ENCODE measurements at places on chromosomes 2 and 18.
A peak's percentile ranks its signal among the peaks of the same experiment; 100 is the strongest.

- peak; percentile 88 for DNase-seq
Measured at GRCh38 chr2:180314086-180314485, 307.0 kb upstream of the CWC22 start.

DNA sequence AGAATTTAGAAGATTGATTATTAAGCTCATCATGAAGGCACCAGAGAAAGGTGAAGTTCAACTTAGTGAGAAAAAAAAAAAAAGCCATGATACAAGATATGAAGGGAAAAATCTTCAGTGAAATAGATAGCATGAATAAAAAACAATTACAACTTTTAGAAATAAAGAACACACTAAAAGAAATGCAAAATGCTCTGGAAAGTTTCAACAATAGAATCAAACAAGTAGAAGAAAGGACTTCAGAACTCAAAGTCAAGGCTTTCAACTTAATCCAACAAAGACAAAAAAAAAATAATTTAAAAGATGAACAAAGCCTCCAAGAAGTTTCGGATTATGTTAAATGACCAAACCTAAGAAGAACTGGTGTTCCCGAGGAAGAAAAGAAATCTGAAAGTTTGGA is 105.5 kb downstream of the GRB14 start:
- no peak for DNase-seq

DNA sequence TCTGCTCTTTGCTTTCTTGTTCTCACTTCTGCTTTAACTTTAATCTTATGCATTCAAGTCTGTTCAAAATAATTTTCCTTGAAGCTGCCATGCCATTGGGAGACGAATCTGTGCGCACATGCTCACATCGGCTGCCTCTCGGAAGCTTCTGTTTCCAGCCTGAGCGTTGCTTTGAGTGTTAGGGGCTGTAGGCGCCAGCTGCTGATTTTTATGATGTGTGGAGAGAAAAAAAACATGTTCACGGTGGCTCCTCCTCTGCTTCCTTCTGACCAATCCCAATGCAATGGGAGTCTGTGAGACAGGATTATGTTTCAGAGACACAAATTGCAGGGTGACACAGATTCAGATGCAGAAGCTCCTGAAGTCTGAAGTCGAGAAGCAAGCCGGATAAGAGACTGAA is at the start of gene MC4R:
TSS of gene MC4R (minus strand) at position 180 of the 400 bp plus-strand sequence. CDS start 426 bp downstream, outside the sequence.
- DNase-seq, result no peak

DNA sequence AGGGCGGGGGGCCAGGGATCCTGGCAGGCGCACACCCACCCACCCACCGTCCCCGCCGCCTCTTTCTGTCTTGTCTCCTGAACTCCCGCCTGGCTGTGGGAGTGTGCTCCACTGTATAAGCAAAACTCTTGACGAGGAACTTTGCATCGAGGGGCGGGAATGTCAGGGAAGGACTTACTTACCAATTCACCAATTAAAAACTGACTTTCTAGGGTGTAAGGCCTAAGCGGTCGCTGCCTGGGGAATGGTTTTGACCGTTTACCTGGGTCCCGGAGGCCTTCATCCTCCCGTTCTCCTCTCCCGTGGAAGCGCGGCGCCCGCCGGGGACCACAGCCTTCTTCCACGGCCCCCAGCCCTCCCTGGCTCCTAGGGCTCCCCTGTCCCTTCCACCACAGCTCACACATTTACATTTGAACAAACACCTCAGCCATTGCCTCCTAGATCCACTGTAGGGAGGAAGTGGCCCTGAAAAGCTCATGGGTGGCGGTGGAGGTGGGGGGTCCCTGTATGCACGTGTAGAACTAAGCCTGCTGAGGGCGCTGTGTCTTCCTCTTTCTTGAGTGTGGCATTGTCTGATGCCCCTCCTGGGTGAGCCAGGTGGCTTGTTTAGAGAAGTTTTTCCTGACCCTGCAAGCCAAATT is 8.9 kb downstream of the ASIC4 start:
- no peak for DNase-seq

DNA sequence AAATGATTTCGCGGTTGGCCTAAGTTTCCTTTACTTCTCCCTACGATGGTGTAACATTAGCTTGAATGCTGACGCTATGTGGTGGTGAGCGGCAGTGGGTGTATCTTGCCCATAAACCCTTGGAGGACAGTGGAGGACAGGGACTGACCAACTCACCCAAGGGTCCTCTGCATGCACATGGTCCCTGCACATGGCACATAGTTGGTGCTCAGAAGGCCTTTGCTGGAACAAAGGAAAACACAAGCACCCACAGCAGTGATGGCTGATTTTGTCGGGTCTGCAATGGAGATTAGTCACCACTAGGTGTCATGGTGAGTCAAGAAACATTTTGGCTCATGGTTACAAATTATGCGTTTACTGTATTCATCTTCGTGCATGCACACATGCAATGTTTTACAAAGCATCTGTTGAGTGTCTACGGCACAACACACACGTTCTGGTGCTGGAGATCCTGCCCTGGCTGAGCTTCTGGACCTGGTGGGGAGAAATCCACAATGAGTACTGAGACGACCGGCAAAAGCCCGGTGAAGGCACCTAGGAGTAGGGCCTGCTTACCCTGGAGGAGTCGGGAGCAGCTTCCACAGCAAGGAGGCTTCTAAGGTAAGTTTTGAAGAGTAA is 44.0 kb downstream of the PDCL3 start:
- DNase-seq, result no peak

DNA sequence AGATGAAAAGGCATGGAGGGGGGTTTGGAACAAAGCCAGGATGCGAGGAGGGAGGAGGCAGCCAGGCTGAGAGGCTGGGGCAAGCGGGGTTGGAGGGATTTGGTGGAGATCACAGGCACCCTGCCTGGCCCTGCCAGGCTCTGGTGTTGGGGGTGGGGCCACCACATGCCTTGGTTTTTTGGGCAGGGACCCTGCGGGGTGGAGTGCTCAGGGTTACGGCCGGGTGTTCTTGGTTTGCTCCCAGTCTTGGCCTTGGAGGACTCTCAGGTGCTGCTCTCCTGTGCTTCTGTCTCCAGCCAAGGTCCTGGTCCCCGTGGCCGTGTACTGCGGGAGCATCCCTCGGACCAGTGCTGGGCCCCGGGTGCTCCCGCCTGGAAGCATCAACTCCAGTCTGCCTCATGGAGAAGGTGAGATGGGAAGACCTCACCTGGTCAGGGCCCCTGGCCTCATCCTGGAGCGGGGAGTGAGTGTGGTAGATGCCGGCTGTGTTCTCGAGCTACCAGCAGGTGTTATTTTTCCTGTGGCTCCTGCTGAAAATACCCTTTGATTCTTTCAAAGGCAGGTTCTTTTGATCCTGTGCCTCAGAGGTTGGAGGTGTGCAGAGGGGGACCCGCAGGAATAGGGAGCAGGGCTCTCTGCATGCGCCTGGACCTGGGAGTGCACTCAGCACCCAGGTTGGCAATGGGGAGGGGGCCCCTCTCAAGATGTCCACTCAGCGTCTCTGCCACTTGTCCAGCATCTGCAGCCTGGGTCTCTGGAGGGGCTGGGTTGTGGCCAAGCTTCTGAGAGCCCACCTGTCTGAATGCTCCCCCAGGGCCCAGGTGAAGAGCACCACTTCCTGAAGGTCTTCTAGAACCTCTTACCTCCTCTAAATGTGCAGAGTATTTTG is 17.0 kb downstream of the TOGARAM2 start:
- no peak for DNase-seq

GRCh38 chr2:85183076-85183475 is 49.9 kb downstream of the TCF7L1 start:
- DNase-seq, result no peak

GRCh38 chr2:207683879-207684627 is 27.4 kb upstream of the CCNYL1 start:
- peak; percentile 25 for DNase-seq

- DNase-seq, result no peak
Measured at GRCh38 chr2:160510617-160511016, 17.0 kb upstream of the RBMS1 start.

GRCh38 chr2:17538022-17538843 is 2.3 kb upstream of the VSNL1 start:
- DNase-seq, result no peak

- no peak for DNase-seq
Measured at GRCh38 chr2:12175323-12175722, 428.9 kb downstream of the LPIN1 start.

GRCh38 chr2:104889960-104890684 is 36.2 kb downstream of the POU3F3 start:
- DNase-seq, result no peak

DNA sequence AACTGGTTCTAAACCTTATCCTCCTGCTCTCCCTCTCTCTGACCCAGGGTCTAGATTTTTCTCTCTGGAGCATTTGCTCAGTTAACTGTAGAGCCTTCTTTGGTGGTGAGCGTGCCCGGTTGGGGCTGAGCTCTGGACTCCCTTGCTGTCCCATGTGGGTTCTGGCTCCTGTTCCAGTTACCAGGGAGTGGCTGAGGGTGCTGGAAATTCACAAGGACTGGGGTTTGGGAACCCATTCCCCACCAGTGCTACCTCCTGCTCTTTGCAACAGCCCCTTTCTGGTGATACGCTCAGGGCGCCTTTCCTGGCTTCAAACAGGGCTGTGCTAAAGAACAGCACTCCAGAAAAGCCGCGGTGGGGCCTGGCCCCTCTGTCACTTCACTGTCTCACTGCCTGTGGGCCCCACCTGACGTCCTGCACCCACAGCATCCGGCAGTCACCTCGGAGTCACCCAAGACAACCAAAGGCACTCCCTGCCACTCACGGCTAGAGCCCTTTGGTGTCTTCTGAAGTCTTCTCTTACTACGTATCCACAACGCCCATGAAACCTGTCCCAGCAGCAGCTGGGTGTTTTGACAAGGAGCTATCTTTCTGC is 41.3 kb downstream of the CAPN13 start:
- DNase-seq, result no peak

GRCh38 chr18:48862678-48863270 is 88.0 kb downstream of the SMAD7 start:
- DNase-seq, result no peak

DNA sequence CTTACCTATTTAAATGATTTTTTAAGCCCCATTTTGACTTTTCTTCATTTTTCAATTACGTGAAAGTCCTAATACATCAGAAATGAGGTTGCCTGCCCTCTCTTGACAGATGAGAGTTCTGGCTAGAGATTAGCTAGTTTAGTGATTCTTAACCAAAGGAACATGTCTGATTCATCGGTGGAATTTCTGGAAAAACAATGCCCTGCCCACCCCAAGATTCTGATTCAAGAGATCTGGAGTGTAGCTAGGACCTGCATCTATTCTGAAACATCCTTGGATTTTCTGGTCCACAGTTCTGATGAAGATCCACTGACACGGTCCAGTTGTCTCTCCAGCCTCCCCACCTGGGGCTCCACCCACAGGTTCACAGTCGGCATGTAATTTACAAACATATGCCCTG is 111.2 kb downstream of the KLF7 start:
- DNase-seq, result no peak

GRCh38 chr2:25833566-25833965 is 44.7 kb downstream of the ASXL2 start:
- no peak for DNase-seq

DNA sequence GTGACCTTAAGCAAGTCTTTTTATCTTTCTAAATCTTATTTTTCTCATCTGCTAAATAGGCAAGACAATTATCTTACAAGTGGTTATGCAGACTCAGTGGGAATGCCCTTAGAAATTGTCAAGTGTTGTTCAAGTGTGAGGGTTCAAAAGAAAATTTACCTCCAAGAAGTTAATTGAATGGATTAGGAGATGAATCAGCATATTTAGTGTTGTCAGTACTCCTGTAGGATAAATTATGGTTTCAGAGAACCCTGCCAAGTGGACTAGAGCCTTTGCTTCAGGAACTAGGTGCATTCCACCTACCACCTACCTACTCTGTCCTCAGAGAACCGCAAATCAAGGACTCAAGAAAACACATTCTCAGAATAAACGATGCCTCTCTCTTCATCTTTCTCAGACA is 69.8 kb upstream of the KCTD1 start:
- no peak for DNase-seq

DNA sequence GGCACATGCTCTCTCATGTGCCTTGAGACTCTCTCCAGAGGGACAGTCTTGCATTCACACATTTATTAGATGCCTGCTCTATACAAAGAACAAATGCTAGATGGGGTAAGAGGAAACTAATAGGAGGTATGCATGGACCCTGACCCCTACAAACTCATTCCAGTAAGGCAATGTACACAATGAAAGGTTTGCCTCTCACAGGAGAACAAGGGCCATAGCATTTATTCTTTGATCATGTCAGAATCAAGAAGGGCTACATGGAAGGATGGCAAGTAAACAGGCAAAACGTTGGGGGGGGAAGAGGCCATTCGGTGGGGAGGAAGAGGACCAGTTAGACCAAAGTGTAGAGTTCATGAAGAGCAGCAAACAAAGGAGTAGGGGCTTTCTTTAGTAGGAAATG is 130.2 kb downstream of the TMEM163 start:
- no peak for DNase-seq

- DNase-seq, result no peak
Measured at GRCh38 chr18:8361941-8362471, 247.2 kb upstream of the RAB12 start.

DNA sequence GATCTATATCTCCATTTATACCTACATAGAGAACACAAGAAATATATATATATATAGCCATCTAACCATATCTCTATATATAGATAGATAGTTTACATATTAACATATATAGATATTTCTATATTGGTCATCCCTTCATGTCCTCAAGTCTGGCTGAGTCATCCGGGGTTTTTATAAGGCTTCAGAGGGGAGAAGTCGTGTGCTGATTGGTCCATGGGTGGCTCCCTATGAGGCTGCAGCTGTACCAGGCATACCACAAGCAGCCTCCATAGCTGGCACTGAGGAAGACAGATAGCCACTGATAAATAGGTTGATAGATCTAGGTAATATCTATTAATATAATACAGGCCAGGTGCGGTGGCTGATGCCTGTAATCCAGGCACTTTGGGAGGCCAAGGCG is 618.3 kb upstream of the SETBP1 start:
- no peak for DNase-seq

- DNase-seq, result peak; percentile 13
Measured at GRCh38 chr2:198127627-198128026, 323.2 kb downstream of the PLCL1 start.

GRCh38 chr2:182912518-182912915 is 46.1 kb upstream of the FRZB start:
- no peak for DNase-seq

DNA sequence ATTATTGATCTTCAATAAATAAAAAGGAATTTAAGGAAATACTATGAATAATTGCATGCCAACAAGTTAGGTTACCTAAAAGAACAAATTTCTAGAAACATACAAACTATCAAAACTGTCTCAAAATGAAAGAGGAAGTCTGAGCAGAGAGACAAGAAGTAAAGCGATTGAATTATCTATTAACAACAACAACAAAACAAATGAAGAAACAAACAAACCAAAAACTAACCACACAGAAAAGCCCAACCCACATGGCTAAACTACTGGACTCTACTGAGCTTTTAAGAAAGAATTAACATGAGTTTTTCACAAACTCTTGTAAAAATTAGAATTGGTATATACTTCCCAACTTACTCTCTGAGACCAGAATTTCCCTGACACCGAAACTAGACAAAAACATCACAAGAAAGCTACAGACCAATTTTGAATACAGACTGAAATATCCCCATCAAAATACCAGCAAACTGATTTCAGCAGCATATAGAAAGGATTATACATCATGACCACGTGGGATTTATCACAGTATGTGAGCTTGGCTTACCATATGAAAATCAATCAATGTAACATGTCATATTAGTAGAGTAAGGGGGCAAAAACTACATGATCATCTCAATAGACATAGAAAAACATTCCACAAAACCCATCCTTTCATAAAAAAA is 16.6 kb upstream of the GALNT1 start:
- no peak for DNase-seq

All from LNCaP clone FGC (cell line).